Stimulated activated CD4-positive, alpha-beta T cell treated with anti-CD3 and anti-CD28 coated beads, Interleukin-4, amount 100 ng/mL, for 24 hours (primary cell): ENCODE measurements at places on chromosomes 3 and 15.

- peak; percentile 30 for DNase-seq
These were observed 31.7 kb downstream of the SPINK8 start for GRCh38 chr3:48301800-48302166.

DNA sequence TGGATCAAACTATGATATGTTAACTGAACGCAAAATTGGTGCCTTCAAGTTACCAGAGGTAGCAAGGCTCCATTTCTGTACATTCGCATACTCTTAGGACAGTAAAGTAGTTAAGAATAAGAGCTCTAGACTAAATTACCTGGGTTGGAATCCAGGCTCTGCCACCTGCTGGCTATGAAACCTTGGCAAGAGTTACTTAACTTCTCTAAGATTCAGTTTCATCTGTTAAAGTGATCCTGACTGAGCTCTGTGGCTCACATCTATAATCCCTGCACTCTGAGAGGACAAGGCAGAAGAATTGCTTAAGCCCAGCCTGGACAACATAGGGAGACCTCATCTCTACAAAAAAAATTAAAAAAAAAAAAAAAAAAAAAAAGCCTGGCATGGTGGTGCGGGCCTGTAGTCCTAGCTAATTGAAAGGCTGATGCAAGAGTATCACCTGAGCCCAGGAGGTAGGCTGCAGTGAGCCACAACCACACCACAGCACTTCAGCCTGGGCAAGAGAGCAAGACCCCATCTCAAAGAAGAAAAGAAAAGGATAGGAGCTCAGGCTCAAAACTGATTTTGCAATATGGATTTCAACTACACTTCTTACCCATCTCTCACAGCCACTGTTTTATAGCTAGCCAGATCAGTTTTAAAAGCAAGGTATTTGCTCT, 21.3 kb downstream of the GSK3B start:
- no peak for DNase-seq

- no peak for DNase-seq
These were observed 74.8 kb downstream of the AQP9 start for GRCh38 chr15:58212909-58213526.

DNA sequence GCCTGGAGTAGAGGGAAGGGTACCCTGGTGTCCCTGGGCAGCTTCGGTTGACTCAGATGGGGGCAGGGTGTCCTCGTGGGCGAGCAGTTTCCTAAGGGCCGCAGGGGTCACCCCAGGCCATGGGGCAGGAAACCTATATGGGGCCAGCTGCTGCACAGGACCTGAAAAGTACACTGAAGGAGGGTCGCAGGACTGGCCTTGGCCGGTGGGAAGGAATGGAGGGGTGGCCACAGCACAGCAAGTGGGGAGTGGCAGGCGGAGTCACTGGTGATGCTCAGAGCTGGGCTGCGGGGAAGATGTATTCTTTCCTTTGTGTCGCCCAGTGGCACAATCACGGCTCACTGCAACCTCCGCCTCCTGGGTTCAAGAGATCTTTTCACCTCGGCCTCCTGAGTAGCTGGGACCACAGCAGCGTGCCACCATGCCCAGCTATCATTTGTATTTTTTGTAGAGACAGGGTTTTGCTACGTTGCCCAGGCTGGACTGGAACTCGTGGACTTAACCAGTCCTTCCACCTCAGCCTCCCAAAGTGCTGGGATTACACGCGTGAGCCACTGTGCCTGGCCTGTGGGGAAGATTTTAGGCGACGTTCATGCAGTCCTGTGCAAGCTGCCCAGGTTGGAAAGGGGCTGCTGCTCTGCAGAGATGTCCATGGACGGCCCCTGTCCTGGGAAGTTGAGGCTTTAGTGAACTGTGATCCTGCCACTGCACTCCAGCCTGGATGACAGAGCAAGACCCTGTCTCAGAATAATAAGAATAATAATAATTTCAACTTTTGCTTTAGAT, 57.2 kb downstream of the EFCAB12 start:
- no peak for DNase-seq

DNA sequence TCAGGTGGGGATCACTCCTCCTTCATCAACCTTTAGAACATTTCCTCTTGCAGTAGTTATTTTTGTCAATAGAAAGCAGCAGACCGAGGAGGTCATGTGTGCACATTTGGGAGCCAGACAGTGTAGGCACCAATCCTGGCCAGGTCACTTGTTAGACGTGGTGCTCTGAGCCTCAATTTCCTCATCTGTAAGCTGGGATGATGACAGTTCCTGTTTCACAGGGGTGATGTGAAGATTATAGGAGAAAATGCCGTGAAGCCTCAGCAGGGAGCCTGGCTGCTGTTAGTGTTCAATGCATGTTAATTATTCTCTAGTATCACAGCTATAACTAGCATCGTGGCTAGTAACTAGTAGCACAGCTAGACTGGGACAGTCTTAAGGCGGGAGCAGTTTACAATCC, 64.7 kb downstream of the ATP2B2 start:
- no peak for DNase-seq

- DNase-seq, result no peak
These were observed 54.1 kb downstream of the ITGB5 start for GRCh38 chr3:124832782-124833709.

DNA sequence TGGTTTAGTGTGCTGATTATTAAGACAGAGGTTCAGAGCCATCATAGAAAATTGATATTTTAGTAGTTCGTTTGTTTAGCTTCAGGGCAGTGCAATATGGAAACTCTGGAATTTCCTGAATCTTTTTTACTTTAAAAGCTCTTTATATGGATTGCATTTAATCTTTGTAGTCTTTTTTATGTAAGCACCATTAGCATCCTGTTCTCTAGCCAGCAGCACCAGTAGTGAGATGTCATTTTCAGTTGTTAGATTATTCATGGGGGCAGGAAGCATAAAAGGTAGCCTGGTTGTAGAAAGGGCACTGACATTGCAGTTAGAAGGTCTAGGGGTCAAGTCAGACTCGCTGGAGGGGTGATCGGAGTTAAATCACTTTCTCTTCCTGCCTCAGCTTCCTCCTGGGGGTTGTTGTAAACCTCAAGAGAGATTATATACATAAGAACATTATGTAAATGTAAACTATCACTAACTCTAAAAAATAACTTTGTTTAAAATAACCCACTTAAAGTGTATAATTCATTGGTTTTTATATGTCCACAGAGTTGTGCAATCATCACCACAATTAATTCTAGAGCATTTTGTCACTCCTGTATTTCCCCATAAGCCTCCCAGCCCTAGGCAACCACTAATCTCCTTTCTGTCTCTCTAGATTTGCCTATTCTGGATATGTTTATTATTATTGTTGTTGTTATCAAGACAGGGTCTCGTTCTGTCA, 31.4 kb upstream of the ITPKA start:
- no peak for DNase-seq

- DNase-seq, result no peak
These were observed 254.6 kb downstream of the UBE2E2 start for GRCh38 chr3:23457697-23458096.

DNA sequence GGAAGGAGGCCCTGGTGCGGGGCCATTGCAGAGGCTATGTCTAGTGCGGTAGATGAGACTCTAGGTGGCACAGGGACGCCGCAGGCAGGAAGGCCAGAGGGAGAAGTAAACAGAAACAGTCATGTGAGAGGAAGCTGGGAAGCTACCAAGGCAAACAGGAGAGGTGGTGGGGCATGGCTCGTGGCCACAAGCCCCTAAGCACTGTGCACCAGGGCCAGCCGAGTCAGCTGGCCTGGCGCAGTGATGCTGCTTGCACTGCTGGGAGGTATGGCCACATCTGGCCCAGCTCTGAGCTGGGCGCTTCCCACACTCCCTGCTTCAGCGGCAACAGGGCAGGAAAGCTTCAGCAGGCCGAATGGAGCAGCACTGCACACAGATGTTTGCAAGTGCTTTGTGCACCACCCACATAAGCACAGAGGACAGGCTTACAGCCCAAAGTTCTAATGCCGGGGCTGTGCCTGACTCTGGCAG, 76.6 kb downstream of the SRGAP3 start:
- DNase-seq, result no peak

DNA sequence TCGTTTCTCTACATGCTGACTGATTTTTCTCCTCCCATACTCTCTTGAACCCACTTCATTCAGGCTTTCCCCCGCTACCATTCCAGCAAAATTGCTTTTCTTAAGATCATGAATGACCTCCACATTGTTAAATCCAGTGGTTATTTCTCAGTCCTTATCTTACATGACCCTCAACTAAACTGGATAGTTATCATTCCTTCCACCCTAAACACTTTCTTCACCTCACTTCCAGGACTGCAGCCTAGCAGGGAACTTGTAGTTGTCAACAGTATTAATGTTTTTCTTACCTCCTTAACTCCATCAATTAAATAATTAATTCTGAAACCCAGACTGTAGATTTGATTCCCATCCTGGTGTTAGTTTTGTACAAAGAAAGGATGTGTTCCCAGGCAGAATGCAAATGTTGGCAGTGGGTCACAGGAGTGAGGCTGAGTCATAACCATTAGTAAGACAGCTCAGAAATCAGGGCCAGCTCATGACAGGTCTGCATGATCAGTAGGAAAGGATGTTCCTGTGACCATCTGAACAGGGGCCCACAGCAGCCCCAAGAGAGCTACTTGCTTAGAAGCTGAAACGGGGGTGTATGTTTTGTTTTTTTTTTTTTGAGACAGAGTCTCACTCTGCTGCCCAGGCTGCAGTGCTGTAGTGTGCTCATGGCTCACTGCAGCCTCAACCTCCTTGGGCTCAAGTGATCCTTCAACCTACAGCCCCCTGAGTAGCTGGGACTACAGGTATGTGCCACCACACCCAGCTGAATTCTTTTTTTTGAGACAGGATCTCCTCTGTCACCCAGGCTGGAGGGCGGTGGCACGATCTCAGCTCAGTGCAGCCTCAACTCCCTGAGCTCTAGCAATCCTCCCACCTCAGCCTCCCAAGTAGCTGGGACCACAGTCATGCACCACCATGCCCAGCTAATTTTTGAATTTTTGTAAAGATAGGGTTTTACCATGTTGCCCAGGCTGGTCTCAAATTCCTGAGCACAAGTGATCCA, 9.1 kb downstream of the BCL2L10 start:
- DNase-seq, result no peak

DNA sequence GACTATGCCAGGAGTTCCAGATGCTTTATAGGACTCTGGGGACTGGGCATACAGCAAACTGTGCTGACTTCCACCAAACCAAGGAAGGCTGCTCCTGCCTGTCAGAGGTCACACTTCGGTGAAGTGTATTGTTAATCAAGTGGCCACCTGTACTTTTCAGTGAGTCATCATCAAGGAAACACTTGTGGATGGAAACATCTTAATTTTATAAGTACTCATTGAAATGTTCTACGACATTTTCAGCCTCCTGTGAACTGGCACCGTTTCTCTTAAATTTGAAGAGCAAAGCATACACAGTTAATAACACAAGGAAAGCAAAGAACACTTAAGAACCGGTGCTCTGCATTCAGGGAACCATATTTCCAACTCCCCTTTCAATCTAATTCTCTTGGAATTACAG, 801.7 kb upstream of the DPPA4 start:
- no peak for DNase-seq

DNA sequence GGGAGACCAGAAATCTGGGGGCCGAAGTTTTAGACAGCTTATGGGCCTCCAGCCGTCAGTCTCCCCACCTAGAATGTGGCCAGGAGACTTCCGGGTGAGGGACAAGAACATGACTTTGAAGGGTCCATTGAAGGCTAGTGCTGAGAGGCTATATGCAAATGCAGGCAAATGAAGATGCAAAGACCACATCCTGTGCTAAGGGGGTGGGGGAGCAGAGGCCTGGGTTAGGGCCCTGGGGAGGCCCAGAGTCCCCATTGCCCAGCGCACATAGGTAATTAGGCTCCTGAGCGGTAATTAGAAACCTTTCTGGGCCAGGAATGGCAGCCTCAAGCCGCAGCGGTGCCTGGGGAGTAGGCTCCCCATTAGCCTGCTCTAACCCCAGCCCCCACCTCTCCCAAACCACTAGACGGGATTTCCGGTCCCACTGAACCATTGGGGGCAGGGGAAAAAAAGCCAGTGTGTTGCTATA, 6.8 kb downstream of the CSK start:
- DNase-seq, result no peak

- DNase-seq, result no peak
These were observed 19.7 kb downstream of the ABHD2 start for GRCh38 chr15:89107984-89108383.

DNA sequence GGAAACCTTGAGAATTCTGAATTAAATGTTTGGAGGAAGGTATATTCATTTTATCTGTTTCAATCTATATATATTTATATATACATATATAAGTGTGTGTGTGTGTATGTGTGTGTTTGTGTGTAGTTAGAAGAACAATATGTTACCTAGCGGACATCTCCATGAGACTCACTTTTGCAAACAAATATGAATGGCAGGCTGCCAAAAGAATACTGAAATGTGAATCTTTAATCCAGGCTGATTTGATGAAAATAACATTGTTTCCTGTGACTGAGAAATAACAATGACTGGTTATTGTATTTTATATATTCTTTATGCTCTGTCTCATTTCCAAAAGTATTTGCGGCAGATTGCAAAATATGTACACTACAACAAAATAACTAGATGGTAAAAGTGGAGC, 255.5 kb upstream of the TGFBR2 start:
- DNase-seq, result no peak

GRCh38 chr3:18438586-18438985, 13.4 kb upstream of the SATB1 start:
- DNase-seq, result peak; percentile 54

DNA sequence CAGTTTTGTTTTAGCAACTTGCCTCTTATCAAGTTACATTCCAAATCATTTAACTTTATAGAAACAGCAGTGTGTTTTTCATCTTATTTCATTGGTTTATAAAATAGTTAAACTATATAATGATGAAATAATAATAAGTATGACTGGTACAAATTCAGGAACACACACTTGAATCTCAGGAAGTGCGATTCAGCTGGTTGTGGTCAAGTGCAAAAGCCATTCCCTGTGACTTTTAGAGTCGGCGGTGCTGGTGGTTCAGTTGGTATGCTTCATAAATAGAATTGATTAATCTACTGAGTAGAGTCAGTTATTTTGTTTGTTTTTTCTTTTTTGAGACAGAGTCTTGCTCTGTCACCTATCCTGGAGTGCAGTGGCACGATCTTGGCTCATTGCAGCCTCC, 22.7 kb downstream of the SACM1L start:
- no peak for DNase-seq

- no peak for DNase-seq
These were observed 30.4 kb downstream of the FSIP1 start for GRCh38 chr15:39752246-39752645.
